AG09319 (cell line): ENCODE measurements at places on chromosomes 2 and 18.

GRCh38 chr2:18169893-18170175 is 291.4 kb downstream of the KCNS3 start:
- DNase-seq, result no peak

GRCh38 chr2:50343150-50343830 is 688.6 kb downstream of the NRXN1 start:
- no peak for DNase-seq

GRCh38 chr18:36128530-36128870 is 640 bp downstream of the SLC39A6 start:
- DNase-seq, result no peak

- DNase-seq, result no peak
Observed at GRCh38 chr2:238899386-238899785, 51.5 kb downstream of the TWIST2 start.

DNA sequence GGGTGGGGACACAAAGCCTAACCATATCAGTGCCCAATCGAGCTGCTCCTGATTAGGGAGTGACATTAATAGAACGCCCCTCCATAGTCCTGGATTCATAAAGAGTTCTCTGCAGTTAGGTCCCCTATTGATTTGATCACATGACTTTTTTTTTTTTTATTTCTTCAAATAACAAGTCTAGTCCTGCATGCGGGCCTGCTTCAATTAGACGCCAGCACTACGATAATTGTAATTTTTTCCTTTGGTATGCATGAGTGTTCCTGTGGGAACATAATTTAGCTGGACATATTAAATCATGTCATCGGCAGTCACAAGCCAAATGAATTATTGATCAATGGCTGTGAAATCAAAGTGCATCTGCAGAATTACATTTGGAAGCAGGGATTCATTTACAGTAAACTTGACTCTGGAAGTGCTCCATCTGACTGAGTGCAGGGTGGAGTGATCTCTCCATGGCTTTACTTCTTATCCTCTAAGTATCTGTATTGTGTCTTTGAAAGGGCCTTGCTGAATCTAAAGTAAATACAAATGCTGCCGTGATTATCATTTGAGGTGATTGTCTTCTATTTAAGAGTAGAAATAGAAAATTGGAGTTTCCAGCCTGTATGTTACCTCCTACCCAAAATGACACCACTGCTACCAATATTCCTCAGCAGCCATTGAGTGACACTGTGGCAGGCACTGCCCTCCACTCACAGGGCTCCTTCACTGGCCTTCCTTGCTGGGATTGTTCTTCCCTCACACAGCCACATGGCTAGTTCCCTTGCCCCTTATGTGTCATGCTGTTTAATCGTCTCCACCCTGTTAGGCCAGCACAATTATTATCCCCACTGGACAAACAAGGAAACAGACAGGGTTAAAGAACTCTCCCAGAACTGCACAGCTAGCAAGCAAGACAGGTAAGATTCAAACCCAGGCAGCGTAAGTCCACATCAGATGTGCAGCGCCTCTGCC is 337.4 kb upstream of the ID2 start:
- no peak for DNase-seq

GRCh38 chr2:105756435-105756834 is 11.7 kb downstream of the NCK2 start:
- DNase-seq, result no peak

- DNase-seq, result no peak
Observed at GRCh38 chr2:66305718-66306117, 129.2 kb upstream of the MEIS1 start.

GRCh38 chr2:75066121-75066902 is 107.9 kb downstream of the POLE4 start:
- DNase-seq, result no peak

DNA sequence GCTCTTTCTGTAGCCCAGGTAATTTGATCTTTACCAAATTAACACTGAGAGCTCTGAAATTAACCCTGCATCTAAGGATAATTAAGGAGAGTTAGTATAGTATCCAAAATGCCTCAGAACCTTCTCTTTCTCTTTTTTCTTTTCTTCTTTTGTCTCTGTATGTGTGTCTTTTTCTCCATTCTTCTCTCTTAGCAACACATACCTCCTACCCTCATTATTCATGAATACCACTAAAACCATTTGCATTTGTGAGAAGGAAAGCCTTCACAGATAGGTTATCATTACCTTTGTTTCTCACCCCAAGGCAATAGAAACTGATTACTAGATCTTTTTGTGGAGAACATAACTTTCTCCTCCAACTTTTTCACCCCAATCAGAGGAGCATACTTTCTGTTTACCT is 376.5 kb upstream of the NXPH2 start:
- no peak for DNase-seq

DNA sequence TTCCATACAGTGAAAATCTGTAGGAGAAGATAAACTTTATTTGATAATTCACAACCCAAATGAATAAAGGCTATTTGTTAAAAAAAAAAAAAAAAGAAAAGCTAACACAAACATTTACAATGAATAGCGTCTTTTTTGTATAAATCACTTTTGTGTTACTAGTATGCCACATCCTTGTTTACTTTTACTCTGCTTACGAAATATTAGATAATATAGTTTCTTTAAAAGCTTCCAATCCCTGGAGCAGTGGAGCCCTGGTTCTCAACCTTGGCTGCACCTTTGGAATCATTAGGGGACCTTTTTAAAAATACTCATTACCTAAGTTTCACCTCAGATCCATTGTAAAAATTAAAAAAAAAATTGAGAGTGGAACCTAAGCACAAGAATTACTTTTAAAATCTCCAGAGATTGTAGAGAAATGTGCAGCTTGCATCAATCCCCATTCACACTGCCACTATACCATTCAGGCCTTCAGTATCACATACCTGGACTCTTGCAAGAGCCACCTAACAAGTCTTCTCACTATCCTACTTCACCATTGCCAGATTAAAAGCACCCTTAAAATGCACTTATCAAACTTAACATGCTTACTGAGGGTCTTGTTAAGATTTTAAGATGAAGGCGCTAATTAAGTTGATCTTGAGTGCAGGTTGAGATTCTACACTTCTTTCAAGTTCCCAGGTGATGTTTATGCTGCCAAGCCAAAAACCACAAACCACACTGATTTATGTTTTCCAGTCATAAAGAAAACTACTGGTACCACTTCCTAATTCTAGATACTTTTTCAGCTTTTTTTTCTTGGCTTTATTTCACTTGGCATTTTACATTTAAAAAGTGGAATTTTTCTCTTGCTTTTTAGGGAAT is 59.7 kb upstream of the ZC3H15 start:
- no peak for DNase-seq

- no peak for DNase-seq
Observed at GRCh38 chr2:217621391-217621801, 381.4 kb downstream of the TNS1 start.

- DNase-seq, result no peak
Observed at GRCh38 chr2:19461504-19462255, 103.3 kb upstream of the OSR1 start.
